T-helper 2 cell (primary cell): ENCODE measurements at places on chromosomes 13 and 19.

- DNase-seq, result no peak
These were observed 84.1 kb upstream of the ATXN8OS start for GRCh38 chr13:70023516-70023915.

GRCh38 chr19:10751109-10751953 is 33.5 kb downstream of the DNM2 start:
- no peak for DNase-seq

- no peak for DNase-seq
These were observed 2041.5 kb upstream of the PCDH20 start for GRCh38 chr13:63457186-63457585.

DNA sequence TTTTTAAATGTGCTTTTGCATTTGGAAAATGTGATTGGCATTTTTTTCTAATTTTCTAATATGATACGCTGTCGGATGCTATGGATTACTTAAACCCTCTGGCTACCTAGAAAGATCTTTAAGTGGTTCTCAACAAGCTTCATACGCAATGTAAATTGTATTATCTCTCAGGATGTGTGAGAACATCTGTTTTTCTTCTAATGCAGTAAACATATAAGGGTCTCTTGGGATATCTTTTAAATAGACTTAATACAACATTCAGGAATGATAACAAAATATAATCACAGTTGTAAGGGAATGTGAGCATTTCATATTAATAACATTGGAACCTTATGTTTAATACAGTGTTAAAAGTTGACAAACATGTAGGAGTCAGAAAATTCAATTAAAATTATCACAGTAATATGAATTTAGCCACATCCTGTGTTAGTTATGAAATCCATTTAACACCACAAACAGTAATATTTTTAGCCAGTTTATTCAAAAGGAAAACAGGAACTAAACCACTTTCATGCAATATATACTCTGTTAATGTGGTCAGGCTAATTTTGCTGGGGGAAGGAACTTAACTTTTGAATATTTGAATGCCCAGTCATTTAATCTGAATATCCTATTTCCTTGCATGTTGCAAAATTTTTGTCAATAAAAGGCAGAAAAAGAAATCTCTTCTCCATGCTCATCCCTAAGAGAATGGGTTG is 15.0 kb upstream of the ALOX5AP start:
- DNase-seq, result no peak

GRCh38 chr19:45444318-45445041 is 20.8 kb upstream of the ERCC1 start:
- peak; percentile 65 for DNase-seq

GRCh38 chr13:87153371-87153770 is 517.8 kb upstream of the SLITRK5 start:
- no peak for DNase-seq

DNA sequence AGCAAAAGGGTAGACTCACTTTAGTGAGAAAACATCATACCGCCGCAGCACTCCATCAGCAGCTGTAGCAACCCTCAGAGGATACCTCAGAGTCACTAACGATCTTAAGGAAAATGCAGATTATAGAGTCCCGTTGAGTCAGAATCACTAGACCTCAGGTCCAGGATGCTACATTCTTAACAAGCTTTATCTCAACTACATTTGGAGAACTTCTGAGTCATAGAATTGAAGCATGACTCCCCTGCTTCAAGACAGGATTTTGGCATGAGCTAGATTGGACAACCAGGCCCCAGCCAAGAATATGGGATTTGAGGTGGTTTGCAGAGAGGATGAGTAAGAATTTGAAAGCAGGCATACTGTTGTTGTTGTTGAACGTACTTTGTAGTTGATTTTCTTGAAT is 118.9 kb upstream of the UBL3 start:
- no peak for DNase-seq

GRCh38 chr13:51818781-51819511 is 15.0 kb upstream of the DHRS12 start:
- no peak for DNase-seq

DNA sequence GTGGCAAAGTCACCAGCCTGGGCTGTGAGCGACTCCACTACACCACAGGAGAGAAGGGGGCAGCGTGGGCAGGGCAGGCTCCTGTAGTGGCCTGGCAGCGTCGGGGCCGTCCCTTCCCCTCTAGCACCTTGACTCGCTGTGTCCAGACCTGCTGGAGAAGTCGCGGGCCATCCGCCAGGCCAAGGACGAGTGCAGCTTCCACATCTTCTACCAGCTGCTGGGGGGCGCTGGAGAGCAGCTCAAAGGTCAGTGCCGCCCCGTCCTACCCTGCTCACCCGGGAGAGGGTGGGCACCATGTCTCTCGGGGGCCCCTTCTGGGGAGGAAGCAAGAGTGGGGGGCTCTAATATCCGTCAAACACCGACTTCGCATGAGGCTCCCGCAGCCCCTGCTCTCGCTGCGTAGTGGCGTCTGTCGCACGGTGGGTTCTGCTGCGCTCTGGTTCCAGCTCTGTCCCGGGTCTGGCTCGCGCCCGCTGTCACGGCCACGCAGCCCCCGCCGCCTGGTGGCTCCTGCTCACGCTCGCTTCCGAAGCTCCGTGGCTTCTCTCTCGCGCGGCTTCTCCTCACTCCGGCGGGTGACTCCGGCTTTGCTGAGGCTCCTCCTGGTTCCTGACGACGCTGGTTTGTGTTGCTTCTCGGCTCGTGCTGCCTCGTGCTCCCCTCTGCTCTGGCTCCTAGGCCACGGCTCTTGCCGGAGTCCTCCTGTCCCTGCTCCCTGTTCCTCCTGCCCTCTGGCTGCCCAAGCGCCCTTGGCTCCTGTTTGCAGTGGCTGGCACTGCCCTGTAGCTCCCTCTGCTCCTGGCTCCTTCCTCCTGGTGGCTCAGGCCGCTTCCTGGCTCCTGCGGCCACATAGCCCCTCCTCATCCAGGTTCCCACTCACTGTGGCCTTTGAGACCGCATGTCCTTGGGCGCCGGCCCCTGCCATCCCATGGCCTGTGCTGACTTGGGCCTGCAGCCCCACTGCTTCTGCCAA is 27.2 kb downstream of the MYH14 start:
- no peak for DNase-seq

GRCh38 chr13:32783067-32783466 is 196.8 kb downstream of the PDS5B start:
- DNase-seq, result no peak

DNA sequence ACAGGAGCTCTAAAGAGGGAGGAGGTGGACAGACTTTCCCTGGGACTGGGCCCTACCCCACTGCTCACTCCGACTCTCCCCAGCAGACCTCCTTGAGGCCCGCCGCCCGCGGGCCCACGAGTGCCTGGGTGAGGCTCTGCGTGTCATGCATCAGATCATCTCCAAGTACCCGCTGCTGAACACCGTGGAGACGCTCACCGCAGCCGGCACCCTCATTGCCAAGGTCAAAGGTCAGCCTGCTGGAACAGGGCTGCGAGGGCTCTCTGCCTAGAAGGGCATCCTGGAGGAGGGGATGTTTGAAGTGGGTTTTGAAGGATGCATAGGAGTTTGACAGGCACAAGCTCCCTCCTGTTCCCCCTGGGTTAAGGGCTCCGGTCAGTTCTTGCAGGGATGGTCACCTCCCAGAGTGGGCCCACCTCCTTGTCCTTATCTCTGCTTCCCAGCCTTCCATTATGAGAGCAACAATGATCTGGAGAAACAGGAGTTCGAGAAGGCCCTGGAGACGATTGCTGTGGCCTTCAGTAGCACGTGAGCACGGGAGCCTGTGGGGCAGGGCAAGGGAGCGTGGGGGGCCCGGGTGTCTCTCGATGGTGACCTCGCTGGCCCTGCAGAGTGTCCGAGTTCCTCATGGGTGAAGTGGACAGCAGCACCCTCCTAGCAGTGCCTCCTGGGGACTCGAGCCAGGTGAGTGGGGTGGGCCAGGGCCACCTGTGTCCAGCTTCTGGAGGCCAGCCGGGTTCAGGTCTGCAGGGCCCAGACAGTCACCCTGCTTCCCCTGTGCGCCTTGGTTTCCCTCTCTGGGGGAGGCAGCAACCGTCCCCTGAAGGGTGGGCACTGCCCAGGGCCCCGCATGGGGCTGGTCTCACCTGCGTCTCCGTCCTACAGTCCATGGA is 6.3 kb downstream of the ARHGAP45 start:
- no peak for DNase-seq

DNA sequence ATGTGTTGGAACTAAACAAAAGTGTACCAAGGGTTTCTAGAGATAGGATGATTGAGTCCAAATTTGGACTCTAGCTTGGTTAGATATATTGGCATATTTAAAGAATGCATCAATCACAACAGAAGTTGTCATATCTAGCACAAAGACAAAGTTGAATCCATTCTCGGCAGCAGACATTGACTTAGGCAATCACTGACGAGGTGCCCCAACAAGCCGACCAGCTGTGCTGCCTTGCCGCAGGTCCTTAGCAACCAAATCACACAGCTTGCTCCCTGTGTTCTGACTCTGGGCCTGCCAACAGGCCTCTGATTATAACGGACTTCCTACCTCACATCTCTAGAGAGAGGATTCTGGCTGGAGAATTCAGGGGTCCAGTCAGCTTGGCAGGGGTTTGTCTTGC is 208.7 kb downstream of the MTUS2 start:
- DNase-seq, result no peak

GRCh38 chr13:79482281-79482970 is 1.5 kb downstream of the NDFIP2 start:
- DNase-seq, result no peak

- no peak for DNase-seq
These were observed 1044.4 kb downstream of the UQCRFS1 start for GRCh38 chr19:28168557-28168956.

DNA sequence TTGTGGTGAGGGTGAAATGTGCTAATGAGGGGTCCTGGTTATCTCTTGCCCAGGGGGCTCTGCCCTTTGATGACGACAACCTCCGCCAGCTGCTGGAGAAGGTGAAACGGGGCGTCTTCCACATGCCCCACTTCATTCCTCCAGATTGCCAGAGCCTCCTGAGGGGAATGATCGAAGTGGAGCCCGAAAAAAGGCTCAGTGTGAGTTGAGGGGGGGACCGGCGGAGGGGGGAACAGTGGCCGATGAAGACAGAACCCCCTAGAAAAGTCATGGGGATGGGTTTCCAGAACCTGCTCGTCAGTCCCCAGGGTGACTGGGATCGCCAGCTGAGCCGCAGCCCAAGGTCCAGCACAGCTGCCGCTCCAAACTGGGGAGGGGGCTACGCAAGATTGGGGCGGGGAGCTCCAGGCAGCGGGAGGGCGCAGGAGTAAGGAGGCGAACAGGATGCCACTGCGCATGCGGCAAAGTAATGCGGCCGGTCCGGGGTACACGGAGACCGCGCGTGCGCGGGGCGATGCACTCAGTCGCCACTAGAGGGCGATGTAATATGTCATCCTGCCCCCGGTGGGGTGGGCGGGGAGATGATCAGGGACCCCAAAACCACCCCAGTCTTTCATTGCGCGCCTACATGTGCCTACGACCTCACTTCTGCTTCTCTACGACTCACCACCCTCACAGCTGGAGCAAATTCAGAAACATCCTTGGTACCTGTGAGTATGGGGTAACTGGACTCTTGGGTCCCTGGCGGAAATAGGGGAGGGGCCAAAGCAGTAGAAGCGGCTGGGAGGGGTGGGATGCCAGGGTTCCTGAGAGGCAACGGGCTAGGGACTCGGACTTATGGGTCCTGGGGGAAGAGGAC is 17.9 kb downstream of the BRSK1 start:
- DNase-seq, result peak; percentile 95

GRCh38 chr19:55559684-55560083 is 14.3 kb upstream of the SBK3 start:
- DNase-seq, result no peak

DNA sequence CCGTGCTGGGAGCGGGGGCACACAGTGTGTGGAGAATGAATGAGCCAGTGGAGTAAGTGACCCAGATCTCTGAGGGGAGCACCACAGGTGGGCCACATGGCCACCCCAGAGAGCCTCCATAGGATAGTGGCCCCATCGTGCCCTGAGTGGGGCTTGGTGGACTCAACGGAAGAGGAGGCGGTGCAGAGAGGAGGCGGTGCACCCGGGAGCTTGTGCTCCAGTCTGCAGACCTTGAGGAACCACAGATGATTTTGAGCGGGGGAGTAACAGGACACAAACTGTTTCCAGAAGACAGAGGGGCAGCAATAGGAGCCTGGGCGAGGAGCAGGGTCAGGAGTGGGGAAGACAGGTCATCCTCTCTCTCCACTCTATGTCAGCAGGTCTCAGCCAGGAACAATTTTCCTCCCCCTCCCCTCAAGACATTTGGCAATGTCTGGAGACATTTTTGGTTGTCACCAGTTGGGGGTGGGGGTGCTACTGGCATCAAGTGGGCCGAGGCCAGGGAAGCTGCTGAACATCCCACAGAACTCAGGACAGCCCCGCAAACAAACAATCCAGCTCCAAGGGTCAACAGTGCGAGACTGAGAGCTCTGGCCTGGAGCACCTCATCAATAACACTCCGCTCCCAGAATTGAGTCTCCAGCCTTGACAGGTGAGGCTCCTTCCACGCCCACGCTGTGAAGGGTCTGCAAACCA is 182.2 kb downstream of the USP12 start:
- no peak for DNase-seq

DNA sequence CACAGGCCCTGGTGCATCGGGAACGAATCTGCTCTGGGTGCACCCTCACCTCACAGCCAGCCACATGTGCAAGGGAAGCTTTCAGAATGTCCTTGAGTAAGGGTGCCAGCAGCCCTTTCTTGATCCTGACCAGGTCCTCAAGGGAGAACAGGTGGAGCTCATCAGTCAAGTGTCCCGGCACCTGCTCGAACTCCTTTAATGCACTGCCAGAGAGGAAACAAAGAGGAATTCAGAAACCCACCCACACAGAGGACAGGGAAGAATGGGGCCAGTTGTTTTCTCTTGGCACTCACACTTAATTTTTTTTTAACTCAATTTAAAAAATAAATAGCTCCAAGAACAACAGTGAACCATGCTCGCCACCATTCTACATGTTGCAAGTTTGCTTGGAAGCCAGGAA is 41.7 kb downstream of the RUBCNL start:
- DNase-seq, result no peak

GRCh38 chr13:67285611-67286010 is 55.5 kb upstream of the PCDH9 start:
- no peak for DNase-seq

DNA sequence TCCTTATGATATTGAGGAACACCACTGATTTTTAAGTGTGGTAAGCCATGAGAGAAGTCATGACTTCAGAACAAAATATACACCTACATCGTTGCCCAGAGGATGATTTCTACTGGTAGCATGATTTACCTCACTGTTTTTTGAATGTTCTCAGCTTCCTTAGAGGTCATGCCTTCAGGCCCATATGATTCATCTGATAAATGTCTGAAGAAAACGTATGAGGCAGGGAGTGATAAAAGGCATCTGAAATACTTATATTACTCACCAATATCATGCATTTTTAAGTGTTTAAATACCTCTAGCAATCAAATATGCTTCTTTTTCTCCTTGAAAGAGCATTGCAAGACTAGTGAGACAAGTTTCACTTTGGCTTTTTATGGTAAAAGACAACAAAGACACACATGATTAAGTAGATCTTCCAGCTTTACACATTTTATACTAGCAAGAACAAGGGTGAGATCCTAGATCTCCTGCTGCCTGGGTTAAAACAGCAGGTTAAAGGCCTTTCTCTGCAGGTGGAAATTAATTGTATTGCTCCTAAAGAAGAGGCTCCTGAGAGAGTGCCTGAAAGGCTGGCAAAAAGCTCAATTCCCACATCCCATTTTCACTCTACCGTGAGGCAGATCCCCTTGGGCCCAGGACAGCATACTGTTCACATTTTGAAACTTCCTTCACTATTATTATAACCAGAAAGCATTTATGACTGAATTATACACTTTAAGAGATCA is 432.4 kb downstream of the SLITRK1 start:
- DNase-seq, result no peak
